ENCODE measurements at places on chromosomes 11 and 22.

- no peak for DNase-seq
Observed at GRCh38 chr11:109747839-109748238, 325.8 kb downstream of the C11orf87 start.

DNA sequence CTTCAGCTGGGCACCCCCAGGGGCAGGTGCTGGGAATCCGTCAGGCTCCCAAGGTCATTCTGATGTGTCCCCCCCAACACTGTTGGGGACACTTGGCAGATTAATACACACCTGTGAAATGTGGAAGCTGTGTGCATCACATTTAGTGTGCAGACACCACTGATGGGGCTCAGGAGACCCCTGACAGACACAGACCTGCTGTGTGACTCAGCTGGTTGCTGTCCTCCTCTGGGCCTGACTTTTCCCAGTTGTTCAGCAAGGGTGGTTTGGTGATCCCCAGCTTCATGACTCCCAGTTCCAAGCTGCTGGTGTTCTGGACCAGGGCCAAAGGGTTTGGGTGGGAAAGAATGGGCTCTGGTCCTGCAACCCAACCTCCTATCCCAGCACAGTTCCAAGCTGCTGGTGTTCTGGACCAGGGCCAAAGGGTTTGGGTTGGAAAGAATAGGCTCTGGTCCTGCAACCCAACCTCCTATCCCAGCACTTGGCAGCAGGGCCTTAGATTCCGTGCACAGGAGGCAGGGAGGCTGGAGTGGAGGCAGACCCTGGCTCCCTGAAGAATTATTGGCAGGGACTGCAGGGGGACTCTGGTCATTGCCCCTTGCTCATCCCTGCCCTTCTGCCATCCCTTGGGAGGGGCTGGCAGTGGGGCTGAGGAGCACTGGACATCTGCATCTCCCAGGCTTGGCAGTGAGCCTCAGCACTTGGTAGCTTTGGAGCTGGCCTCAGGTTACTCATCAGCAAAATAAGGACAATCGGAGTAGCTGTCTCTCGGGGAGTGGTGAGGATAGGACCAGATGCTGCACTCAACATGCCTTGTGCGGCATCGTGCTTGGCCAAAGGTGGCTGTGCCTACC is 8.4 kb upstream of the OMP start:
- DNase-seq, result no peak

GRCh38 chr11:133072378-133072777 is 459.9 kb downstream of the OPCML start:
- DNase-seq, result no peak

GRCh38 chr11:18563090-18563730 is 25.3 kb downstream of the UEVLD start:
- DNase-seq, result no peak

DNA sequence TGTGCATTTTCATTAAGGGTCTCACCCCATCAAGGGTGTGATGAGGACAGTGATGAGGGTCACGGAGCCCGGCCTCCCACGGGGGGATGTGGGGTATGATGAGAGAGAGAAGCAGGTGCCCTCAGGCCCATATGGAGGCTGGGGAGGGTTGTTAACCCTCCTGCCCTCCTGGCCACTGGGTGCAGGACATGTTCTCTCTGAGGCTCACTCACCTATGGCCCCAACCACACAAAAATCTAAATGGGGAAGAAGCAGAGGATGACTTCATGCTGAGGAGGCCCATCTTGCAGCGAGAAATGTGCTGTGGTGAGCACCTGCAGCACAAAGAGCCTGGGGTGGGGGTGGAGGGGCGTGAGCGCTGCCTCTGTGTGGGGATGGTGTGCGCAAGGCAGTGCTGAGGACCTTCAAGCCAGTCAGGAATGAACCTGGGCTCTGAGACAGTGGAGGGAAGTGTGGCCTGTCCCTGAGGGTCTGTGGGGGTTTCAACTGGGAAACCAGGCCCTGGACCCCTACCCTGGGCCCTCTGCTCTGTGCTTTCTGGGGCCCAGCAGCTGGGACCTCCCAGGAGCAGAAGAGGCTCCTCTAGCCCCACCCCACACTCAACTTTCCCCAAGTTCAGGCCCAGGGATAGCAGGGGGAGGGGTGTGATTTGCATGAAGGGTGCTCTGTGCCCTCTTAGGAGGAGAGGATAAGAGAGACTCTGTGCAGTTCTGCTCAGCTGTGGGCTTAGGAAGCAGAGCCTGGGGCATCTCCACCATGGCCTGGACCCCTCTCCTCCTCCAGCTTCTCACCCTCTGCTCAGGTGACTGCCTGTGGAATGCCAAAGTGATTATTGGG is 43.0 kb upstream of the TOP3B start:
- no peak for DNase-seq

DNA sequence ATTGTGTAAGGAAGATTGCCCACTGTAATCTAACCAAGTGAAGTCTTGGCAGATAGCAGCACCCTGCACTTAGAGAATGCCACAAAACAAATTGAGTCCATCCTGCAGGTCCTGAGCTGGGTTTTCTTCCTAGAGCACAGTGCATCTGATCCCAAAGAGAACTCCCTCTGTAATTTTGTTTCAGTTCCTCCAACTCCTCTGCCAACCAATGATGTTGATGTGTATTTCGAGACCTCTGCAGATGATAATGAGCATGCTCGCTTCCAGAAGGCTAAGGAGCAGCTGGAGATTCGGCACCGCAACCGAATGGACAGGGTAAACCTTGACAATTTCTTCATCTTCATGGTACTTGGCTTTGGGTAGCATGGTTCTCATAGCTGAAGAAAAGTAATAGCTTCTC is 33.1 kb upstream of the ST14 start:
- no peak for DNase-seq

GRCh38 chr11:14267861-14268635 is 90.9 kb downstream of the RRAS2 start:
- no peak for DNase-seq

GRCh38 chr11:267491-267994 is 10.7 kb upstream of the NLRP6 start:
- DNase-seq, result peak; percentile 47

DNA sequence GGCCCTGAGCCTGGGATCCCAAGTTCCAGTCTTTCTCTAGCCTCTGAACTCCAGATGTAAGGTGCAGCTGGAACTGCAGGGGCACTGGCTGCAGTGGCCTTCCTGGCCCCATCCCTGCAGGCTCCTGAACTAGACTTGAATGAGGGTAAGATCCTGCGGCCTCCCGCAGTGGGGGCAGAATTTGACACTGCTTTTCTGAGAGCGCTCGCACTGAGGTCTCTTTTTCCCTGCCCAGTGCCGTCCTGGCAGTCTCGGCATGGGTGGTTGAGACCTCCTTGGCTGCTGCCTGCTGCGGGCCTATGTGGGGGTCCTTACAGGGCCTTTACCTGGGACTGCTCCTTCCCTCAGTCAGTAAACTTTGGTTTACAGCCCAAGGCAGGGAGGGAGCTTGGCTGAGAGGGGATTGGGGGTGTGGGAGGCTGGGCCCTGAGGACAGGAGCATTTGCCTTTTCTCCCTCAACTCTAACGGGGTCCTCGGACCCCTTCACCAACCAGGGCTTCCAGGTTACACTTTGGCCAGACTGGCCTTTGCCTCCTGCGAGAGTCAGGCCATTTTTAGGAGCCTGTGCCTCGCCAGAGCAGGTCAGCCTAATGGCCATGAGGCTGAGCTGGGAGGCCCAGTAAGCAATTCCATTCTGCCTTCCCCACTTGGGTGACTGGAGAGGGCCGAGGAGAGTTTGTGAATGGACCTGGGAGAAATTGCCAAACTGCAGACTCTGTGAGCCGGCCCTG is 35.4 kb downstream of the FAM83F start:
- DNase-seq, result no peak

DNA sequence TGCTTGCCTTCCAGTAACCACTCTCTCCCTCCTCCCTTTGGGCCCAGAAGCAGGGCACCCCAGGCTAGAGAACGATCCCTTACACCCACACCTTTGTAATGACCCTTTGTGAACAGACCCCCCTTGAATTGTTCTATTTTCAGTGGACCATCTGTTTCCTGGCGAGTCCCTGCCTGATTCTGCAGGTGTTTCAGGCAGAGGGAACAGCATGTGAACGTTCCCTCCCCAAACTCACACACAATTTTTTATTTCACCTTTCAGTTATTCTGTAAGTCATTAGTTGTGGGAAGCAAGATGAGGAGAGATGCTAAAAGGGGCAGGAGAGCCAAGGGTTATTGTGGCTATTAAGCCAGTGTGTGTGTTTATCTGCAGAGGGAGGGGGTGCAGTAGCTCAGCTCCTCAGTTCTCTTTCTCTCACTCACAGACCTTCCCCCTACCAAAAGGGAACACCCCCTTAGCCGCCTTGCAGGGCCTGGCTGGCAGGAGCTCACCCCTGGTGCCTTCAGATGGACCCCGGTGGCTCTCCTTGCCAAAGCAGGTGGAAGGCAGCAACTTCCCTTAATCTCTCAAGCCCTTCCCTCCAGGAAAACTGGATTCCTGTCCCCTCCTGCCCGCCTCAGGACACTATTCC is 64.8 kb upstream of the SPON1 start:
- DNase-seq, result no peak

GRCh38 chr22:50118557-50119168 is 28.9 kb downstream of the MOV10L1 start:
- DNase-seq, result no peak

- DNase-seq, result no peak
Observed at GRCh38 chr11:117936973-117937372, 7.8 kb upstream of the TMPRSS13 start.

- DNase-seq, result no peak
Observed at GRCh38 chr11:33045551-33046255, 6.3 kb downstream of the TCP11L1 start.

DNA sequence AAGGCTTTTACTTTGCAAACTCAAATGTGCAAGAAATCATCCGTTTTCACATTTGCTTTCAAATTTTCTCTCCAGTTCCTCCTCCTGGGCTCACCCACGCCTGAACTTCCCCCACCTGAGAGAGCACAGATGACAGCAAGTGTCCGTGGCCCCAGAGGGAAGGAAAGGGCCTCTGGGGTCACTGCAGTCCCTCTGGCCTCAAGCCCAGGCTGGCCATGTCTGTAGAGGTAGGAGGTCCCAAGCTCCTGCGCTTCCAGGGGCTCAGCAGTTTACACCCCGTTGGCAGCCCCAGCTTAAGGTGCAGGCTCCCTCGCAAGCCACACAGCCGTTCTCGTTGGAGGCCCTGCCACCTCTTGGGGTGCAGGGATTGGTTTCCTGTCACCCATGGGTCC is 40.5 kb upstream of the PRDM11 start:
- DNase-seq, result no peak

DNA sequence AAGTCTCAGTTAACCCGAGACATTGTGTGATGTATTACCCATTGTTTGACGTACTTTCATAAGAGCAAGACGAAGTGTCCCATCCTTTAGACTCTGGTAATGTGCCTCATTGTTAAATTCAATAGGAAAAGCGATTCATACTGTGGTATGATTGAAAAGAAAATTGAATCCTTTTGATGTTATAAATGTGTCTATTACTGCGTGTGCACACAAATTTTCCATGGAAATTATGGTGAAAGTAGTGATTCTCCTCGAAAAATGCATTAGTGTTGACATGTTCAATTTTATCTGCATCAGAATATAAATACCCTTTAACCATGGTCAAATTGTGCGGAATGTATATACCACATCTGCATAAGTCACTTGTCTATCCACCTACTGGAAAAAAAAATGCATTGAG is 386.8 kb downstream of the INSC start:
- no peak for DNase-seq

GRCh38 chr11:132770829-132771530 is 761.3 kb downstream of the OPCML start:
- no peak for DNase-seq

DNA sequence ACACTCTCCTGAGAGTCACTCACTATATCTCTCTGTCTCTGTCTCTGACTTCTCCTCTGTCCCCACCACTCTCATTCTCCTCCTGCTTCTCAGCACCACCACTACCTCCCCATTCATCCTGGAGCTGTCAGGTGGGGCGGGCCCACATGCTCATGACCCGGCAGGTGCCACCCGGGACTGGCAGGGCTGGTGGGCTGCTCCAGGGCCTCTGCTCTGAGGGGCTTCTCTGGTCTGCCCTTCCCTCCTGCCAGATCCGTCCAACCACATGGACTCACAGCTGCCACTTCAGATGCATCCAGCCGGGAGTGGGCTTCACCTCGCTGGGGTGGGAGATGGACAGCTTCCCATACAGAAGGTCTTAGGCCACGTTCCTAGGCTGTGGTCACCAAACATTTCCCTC is 4.8 kb upstream of the EMID1 start:
- DNase-seq, result no peak

- no peak for DNase-seq
Observed at GRCh38 chr11:86688398-86689179, 16.2 kb upstream of the ME3 start.

DNA sequence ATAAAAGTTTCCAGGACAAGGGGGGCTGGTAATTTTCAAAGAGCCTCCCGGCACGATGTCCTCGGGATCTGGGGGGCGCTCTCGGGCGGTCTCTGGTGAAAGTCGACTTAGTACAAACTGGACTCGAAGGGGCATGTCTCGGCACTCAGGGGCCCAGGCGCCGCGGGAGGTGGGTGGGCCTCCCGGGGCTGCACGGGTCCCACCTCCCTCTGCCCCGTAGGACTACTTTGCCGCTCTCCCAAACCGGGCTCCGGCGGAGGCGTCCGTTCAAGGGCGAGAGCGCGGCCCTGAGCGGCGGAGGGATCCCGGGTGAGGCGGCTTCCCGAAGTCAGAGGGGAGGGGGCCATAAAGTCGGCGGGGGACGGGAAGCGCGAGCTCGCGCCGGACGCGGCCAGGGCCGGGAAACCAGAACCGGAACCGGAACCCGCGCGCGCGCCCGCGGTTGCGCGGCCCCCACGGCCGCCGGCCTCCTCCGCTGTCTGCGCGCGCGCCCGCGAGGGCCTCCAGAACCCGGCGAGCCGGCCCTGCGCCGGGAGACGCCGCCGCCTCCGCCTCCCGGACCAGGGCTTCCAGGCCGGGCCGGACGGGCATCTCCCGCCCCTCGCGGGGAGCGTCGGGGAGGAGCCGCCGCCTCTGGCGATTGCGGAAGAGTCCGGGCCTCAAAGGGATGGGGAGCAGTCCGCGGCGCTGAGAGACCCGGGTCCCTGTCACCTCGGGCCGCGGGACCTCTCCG is at the start of gene ARHGEF12:
Gene ARHGEF12 (plus strand): TSS at position 506 of the 733 bp plus-strand sequence. CDS start 831 bp downstream, outside the sequence.
- peak; percentile 83 for DNase-seq

DNA sequence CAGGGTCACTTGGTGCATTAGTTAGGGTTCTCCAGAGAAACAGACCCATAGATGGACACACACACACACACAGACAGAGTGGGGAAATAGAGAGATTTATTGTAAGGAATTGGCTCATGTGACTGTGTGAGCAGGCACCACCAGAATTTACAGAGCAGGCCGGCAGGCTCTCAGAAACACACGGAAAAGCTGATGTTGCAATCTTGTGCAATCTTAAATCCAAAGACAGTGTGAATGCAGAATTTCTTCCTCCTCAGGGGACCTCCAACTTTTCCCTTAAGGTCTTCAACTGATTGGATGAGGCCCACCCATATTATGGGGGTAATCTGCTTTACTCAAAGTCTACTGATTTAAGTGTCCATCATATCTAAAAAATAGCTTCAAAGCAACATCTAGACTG is 49.8 kb downstream of the APIP start:
- no peak for DNase-seq
